Inflammatory macrophage treated with lipopolysaccharide for 4 hours (primary cell): ENCODE measurements at places on chromosomes 3 and 15.

GRCh38 chr3:177221744-177222143 is 24.5 kb upstream of the TBL1XR1 start:
- DNase-seq = peak; percentile 56

DNA sequence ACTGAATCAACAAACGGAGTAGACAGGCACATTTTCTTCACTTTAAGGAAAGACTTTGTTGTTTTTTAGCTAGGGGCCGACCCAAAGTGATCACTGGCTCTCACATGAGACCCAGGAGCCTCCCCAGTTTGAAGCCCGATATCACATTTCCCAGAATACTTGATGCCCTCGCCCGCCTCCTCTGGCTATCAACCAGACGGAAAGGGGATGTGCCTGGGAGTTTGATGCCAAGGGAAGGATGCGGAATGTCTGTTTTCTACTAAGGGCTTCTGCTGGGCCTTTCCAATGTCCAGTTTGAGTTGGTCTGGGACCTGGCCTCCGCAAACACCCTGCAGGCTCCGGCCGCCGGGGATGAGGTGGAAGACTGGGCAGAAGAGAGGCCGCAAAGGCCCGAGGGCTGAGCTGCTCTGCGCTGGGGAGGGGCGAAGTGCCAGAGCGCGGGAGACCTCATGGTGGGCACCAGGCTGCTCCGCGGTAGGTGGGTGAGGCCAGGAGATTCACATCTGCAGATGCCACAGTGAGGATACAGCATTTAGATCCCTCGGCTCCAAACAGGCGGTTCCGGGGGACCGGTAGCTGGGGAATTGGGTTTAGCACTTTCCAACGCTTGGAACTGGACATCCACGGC is 491 bp upstream of the ZNF774 start:
- no peak for DNase-seq

DNA sequence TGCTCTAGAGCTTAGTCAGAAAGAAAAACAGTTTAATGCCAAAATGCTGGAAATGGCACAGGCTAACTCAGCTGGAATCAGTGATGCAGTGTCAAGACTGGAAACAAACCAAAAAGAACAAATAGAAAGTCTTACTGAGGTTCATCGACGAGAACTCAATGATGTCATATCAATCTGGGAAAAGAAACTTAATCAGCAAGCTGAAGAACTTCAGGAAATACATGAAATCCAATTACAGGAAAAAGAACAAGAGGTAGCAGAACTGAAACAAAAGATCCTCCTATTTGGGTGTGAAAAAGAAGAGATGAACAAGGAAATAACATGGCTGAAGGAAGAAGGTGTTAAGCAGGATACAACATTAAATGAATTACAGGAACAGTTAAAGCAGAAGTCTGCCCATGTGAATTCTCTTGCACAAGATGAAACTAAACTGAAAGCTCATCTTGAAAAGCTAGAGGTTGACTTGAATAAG is 150.5 kb upstream of the LRRFIP2 start:
- DNase-seq = peak; percentile 85

- DNase-seq = peak; percentile 79
Observed at GRCh38 chr3:102129760-102130608, 280.7 kb downstream of the NFKBIZ start.

- no peak for DNase-seq
Observed at GRCh38 chr3:14482271-14482721, 57.8 kb downstream of the GRIP2 start.

DNA sequence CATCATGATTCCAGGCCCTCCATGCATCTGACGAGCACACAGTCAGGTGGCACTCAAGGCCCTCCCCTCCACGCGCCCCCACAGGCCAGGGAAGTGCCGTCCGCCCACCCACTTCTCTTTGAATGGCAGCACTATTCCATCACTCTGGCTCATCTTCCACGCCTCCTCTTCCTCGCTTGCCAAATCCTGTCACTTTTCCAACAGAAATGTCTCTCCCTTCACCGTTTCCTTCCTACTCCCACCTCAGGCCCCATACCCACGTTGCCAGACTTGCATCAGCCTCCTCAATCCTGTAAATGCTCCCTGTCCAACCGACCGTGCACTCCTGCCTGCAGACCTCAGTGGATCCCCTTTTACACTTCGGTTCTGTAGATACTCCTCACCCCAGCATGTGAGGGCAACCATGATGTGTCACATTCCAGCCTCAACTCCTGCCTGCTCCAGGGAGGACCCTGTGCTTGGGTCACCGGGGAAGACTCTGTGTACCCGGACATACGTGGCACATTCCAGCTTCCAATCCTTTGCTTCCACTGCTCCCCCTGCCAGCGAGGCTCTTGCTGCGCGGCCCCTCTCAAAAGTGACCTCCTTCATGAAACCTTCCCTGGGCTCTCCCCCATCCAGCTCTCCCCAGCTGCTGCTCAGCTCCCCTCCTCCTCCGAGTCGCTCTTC is 29.6 kb downstream of the ADCY5 start:
- no peak for DNase-seq

GRCh38 chr3:126307591-126308393 is 49.4 kb downstream of the KLF15 start:
- DNase-seq = no peak

DNA sequence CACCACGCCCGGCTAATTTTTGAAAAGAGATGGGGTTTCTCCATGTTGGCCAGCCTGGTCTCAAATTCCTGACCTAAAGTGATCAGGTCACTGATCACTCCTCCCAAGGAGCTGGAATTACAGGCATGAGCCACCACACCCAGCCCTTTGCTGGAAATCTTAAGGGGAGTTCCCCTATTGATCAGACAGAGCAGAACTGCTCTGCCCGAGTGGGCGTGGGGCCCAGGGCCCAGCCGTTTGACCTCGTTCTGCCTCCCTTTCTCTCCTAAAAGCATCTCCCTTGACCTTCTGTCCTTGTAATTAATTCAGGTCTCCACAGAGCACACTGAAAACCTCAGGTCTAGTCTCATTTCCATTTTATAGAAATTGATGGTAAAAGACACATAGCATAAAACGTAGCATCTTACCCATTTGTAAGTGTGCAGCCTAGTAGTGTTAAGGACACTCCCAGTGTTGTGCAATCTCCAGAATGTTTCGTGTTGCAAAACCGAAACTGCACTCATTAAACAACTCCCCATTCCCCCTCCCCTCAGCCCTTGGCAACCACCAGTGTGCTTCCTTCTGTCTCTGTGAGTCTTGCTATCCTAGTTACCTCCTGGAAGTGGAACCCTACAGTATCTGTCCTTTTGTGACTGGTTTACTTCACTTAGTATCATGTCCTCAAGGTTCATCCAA is 89.3 kb downstream of the SLCO3A1 start:
- peak; percentile 98 for DNase-seq

DNA sequence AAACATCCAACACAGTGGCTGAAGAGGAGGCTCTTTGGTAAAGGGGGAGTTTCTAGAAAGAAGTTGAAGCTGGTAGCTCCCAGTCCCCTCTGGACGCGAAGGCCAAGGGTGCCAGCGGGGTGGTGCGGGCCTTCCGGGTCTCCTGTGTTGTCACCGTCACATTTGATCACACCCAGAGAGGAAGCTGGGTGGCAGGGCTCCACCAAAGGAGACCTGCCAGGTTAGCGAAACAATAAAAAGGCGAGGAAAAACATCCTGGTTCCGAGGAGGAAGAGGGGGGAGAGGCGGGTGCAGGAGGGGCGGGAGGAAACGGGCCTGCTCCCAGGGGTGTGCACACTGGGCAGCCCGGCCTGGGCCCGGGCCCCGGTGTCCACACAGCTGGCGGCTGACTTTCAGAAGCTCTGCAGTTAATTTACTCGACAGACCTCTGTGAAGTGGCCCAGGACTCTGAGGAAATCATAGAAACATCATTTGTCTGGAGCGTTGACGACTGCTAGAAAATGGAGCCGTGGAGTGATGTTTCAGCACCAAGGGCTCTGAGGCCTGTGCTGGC is 12.1 kb downstream of the HEG1 start:
- no peak for DNase-seq

DNA sequence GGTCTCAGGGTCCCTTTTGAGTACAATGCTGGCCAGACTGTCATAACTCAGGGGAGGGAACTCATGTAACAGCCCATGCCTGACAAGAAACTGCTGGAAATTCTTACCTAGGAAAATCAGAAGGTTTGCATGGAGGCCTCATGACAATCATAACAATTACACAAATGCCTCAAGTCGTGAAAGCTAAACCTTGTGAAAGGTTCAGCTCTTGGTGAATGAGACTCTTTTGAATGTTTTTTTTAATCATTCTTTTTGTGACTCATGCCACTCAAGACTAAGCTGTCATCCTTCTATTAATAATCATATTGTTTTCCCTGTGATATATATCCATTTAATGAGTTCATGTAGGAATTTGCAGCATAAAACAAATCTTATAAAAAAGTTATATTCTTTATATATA is 61.4 kb upstream of the LEKR1 start:
- DNase-seq = peak; percentile 60

DNA sequence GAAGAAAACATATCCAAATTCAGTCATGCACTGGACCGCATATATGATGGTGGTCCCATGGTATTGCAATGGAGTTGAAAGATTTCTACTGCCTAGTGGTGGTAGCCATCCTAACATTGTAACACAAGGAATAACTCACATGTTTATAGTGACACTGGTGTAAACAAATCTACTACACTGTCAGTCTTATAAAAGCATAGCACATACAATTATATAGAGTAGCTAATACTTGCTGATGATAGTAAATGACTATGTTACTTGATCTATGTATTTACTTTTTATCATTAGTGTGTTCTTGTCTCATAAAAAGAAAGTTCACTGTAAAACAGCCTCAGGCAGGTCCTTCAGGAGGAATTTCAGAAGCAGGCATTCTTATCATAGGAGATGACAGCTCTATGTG is 96.0 kb upstream of the CDIN1 start:
- no peak for DNase-seq

DNA sequence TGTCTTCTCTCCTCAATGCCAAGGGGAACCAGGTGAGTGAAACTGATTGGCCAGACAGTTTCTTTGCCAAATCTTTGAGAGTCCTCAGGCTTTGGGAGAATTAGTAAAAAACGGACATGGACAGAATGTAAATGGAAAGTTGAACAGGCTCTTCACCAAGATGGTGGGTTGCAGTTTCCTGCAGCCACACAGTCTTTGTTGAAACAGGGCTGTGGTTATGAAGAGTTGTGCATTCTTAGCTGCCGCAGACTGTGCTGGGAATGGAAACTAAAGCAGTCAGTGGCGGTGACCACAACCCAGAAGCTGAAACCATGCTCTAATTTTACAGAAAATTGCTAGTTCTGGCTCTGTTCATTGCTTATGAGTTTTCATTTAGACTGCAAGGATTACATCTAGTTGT is 42.1 kb upstream of the TASOR start:
- DNase-seq = no peak

- DNase-seq = peak; percentile 16
Observed at GRCh38 chr3:20307383-20307782, 121.4 kb upstream of the SGO1 start.

DNA sequence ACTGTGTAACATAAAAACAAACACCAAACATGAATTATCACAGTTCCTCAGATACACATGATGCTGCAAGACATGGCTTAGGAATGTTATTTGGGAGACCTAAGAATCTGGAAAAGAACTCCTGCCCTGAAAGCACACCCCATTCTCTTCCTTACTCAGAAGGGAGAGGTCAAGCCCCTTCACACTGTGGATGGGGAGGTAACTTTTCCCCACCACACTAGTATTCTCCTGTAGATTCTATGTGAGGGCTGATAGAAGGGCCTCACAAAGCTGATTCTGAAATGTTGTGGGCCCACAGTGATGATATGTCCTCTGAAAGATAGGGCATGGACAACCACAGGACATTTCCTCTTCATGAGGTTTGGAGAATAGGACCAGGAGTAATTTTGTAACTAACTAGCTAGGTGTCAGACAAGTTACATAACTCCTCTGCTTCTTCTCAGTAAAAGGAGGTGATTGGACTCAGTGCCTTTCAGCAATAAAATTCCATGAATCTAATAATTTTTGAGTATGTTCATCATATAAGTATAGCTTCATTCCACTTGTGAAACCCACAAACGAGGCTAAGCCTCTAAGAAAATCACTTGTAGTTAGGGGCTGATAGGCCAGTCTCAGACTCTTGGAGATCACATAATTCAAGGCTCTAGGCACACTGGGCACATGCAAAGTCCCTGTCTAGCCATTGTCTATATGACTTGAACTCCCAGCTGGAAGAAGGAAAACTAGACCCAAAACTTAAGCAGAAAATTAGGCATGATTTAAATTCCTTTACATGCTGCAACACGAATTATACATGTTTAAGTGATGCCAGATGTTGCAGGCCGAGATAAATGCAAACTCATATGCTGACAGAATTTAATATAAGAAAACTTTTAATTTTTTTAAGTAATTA is 7.5 kb downstream of the PTX3 start:
- no peak for DNase-seq
